Fibroblast of villous mesenchyme (primary cell): ENCODE measurements at places on chromosomes 5 and 9. TPM values are rescaled to one million over a fixed set of nuclear protein-coding genes. Genes with fewer than 3 reads are reported as not detected.

GRCh38 chr5:143355710-143356109, 47.8 kb downstream of the NR3C1 start:
- DNase-seq, result peak; percentile 90

GRCh38 chr9:115025721-115026120, 92.2 kb downstream of the TNC start:
- DNase-seq, result no peak

DNA sequence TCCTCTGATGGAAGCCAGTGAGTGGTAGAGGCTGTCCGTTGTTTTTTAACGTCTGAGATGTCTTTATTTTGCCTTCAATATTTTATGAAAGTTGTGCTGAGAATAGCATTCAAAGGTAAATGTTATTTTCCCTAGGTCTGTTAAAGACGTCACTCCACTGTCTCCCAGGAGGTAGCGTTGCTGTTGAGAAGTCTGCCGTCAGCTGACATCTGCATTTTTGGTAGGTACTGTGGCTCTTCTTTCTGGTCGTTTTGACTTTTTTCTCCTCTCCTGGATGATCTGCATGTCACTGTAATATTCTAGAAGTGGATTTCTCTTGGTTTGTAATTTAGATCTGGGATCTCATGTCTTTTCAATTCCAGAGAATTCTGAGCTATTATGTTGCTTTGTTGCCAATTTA, 26.4 kb downstream of the SURF6 start:
- DNase-seq, result no peak

The ZNF658 gene
- total RNA-seq, result 3.9 and 4.3 TPM in 2 replicates

The SYK gene
- total RNA-seq, result not detected in 2 replicates

The PCDHB3 gene
- total RNA-seq, result 0.32 and 0.43 TPM in 2 replicates
